ENCODE measurements at places on chromosomes 1 and 21.

- DNase-seq = no peak
Observed at GRCh38 chr1:222136869-222137268, 395.0 kb upstream of the DUSP10 start.

DNA sequence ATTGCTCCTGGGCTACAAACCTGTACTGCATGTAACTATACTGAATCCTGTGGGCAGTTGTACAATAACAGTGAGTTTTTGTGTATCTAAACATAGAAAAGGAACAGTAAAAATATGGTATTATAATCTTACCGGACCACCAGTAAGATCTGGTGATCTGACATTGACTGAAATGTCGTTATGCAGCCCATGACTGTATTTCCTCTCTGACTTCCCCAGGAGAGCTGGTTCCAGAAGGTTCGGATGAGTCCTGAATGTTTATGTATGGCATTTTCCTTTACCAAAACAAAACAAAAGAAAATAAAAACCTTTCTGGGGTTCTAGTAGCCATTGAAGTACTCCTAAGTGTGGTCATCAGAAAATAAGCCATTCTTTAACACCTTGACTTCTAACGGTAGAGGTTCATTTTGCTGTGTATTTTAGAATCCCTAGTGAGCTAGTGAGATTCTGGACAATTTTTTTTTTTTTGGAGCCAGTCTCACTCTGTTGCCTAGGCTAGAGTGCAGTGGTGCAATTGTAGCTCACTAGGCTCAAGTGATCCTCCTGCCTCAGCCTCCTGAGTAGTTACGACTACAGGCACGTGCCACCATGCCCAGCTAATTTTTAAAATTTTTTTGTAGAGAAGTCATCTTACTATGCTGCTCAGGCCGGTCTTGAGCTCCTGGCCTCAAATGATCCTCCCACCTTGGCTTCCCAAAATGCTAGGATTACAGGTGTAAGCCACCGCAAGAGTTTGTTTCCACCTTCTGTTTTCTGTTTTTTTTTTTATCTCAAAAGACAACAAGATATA is 27.7 kb downstream of the UBE4B start:
- DNase-seq = no peak

DNA sequence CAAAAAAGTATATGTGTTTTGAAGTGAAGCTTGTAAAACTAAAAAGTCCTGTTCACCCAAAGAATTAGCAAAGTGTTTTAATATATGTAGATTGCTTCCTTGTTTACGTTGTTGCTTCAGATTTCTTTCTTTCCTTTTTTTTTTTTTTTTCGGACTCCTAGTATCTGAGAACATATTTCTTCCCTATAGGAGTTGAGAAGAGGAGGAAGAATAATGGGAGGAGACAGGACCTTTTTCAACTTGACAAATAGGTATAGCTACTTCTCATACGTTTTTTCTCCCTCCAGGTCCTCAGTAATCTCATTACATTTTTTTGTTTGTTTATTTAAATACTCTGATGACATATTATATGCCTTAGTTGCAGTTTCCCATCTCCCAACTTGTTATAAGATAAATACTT is 8.9 kb downstream of the DISP1 start:
- no peak for DNase-seq

GRCh38 chr1:33454646-33455282 is 17.7 kb upstream of the ZSCAN20 start:
- DNase-seq = no peak

GRCh38 chr1:184068354-184068753 is 16.8 kb downstream of the TSEN15 start:
- no peak for DNase-seq

DNA sequence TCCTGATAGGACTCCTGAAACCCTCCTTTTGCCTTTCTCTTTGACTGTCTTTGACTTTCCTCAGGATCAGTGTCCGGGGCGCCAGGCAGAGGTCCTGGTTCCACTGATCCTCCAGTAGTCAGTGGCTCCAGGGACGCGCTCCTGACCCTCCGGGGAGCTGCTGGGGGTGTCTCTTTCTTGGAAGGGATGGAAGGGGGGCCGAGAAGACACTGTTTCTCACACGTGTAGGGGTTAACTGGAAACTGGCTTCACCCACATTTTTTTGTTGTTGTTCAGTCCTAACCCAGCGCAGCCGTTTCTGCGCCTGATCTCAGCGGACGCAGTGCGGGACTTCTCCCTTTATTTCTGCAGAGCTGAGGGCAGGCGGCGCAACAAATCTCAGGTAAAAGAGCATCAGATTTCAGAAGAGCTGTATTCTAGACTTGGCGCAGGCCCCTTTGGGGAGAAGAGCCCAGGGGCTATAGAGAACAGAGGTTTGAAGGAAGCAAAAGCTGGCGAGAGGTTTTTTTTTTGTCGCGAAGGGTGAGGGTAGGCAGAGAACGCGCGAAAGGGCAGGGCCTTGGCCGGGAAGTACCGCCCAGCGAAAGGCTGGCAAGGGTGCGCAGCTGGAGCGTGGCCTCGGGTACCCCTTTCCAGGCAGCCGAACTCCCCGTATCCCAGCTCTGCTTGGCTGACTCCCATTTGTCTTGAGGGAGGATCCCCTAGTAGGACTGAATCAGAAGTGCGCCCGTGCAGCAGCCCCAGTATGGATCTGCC is 4.3 kb upstream of the LHX9 start:
- no peak for DNase-seq

DNA sequence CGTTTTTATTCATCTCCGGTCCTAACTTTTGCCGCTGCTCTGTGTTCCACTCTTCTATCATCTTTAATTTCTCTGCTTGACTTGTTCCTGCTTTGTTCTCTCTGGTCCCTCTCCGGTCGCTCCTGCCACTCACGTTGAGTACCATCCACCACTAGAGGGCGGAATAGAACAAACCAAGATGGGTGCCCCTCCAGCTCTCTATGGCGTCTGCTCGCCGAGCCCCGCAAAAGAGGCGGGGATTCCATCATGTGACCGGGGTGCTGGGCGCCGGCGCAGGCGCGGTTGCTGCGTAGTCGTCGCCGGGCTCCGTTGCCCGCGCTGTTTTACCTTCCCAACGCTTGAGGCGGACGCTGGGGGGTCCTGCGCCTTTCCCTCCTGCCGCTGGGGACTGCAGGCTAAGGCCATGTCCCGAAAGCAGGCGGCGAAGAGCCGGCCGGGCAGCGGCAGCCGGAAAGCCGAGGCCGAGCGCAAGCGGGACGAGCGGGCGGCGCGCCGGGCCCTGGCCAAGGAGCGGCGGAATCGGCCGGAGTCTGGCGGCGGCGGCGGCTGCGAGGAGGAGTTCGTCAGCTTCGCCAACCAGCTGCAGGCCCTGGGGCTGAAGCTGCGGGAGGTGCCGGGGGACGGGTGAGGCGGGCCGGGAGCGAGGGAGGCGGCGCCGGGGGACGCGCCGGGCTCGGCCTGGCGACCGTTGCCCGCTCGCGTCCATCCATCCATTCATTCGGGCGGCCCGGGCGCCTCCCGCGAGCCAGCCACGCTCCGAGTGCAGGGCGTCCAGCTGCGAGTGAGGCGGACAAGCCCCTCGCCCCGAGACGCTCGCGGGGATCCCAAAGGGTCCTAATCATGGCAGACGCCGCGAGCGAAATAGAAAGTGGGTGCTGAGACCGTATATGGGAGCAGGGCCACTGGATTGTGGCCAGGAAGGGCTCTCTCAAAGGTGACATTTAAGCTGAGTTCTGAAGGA is at the start of gene OTUD3:
Gene OTUD3 (plus strand): TSS at position 285 of the 961 bp plus-strand sequence. CDS start 119 bp downstream, at position 404.
- DNase-seq = peak; percentile 92

- no peak for DNase-seq
Observed at GRCh38 chr21:42390696-42391095, 5.2 kb downstream of the TMPRSS3 start.

- DNase-seq = no peak
Observed at GRCh38 chr1:63112155-63112900, 210.0 kb upstream of the FOXD3 start.
